AG08396 (cell line): ENCODE measurements at places on chromosomes 3 and 15.
A peak's percentile ranks its signal among the peaks of the same experiment; 100 is the strongest.

- DNase-seq: no peak
Observed at GRCh38 chr15:67652586-67652985, 110.1 kb downstream of the MAP2K5 start.

DNA sequence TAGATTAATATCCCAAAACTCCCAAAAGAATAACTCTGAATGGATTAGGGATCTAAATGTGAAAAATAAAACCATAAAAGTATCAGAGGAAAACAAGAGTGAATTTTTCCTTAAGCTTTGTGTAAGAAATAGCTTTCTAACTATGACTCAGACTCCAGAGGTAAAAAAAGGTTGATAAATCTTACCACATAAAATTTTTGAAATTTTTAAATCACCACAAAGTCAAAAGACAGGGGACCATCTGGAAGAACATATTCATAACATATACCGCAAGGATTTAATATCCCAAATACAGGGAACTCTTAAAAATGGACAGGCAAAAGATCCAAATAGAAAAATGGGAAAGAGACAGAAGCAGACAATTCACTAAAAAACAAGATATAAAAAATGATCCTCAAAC, 145.0 kb downstream of the ARNT2 start:
- peak; percentile 33 for DNase-seq

- DNase-seq: no peak
Observed at GRCh38 chr3:194861375-194861774, 175.7 kb downstream of the FAM43A start.

DNA sequence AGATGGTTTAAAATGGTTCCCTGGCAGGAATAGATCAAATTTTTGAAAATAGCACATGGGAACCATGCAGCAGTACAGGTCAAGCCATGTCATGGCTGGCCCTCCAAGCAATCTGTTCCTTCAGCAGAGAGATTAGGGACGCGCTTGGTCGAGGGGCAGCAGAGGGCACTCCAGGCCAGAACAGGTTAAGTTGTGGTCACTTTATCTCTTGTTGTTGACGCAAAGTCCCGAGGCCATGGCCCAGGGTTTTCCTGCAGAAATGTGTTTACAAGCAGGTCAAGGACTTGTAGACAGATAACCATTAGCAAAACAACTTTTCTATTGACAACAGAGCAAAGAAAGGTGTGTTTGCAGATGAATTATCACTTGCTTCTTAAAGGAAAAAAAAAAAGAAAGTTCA, 570.0 kb upstream of the NR2F2 start:
- DNase-seq: no peak

DNA sequence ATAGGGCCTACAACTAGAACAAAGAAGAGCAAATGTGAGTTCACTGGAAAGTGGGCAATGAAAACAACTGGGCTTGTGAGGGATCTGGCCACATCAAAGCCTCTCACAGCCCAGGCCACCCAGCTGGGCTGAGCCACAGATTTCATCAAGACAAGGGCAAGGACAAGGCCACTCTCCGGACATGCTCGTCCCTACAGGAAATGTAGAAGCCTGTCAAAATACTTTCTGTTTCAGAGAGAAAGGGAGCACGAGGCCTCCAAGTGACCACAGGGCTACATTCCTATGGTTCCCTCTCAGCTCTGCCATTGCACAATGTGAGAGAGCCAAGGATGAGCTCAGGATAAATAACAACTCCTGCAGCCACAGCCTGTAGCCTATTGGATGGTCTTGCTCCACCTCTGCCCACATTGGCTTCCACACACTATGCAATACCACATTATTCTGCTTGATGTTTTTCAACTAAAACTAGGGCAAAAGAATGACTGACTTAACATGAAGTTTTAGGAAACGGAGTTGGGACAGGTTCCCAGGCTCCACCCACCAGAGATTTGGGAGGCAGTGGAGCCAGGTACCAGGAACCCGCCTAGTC, 12.1 kb downstream of the TBC1D2B start:
- DNase-seq: peak; percentile 89

GRCh38 chr3:113231391-113231790, 20.0 kb downstream of the BOC start:
- DNase-seq: no peak

DNA sequence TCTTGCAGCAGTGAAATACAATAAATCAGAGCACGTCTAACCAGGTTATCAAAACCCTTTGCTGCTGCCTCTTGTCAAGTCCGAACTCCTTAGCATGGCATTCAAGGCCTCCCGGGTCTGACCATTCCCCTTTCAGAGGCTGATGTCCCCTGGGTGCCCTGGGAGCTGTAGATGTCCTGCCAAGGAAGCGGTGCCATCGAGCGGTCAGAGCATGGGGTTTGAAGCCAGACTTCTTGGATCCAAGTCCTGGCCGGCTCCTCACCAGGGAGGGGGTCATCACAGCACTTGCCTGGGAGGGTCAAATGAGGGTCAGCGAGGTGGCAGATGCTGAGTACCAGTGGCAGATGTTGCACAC, 496 bp downstream of the TF start:
- no peak for DNase-seq

- DNase-seq: peak; percentile 39
Observed at GRCh38 chr15:64596701-64597476, 136.5 kb downstream of the ZNF609 start.

- DNase-seq: no peak
Observed at GRCh38 chr3:147360646-147361453, 45.5 kb downstream of the ZIC4 start.

DNA sequence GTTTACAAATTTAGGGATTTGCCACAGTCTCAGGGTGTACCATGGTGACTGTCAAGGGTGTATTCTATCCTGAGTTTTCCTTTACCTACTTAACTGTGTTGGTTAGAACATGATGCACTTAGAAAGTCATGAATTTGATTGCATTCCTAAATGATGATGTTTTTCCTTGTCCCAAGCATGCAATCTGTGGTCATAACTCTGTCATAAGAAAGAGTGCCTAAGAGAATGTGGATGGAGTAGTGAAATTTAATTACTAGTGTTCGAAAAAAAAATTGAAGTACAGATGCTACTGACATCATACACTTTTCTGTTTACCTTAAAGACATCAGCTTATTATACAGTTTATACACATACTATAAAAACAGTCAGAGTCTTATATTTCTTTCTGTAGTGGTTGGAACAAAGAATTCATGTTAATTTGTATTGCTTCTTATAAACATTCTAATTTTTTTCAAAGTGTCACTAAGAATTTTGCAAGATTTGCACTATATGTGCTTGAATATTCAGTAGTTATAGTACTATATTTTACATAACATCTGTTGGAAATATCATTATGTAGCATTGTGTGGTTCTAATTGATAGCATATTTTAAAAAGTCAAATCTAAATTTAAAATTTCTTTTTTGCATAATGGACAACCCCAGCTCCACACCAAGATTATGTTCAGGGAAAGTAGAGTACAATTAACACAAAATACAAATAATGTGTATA, 231.3 kb upstream of the KCNMB2 start:
- DNase-seq: peak; percentile 30

DNA sequence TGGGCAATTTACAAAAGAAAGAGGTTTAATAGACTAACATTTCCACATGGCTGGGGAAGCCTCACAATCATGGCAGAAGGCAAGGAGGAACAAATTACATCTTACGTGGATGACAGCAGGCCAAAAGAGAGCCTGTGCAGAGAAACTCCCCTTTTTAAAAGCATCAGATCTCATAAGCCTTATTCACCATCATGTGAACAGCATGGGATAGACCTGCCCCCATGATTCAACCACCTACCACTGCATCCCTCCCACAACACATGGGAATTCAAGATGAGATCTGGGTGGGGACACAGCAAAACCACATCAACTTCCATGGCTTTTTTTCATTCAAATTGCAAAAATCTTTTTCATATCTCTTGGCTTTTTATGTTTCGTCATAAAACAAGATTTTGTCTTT, 67.6 kb upstream of the GADL1 start:
- no peak for DNase-seq

DNA sequence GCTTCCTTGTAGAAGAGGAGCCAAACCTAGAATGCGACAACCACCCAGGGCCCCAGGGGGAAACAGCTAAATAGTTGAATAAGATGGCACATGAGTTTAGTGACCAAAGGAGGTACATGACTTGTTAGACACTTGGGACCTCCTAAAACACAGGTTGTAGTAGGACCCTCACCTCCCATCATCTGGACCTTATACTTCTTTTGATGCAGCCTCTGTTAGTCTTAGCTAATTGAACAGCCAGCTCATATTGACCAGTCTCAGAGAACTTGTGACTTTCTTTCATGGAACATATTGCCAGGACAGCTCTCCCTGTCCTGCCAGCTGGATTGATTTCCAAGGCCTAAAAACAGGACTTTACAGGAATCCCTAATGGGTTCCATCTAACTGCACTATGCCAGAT, 45.0 kb downstream of the SPSB4 start:
- no peak for DNase-seq

DNA sequence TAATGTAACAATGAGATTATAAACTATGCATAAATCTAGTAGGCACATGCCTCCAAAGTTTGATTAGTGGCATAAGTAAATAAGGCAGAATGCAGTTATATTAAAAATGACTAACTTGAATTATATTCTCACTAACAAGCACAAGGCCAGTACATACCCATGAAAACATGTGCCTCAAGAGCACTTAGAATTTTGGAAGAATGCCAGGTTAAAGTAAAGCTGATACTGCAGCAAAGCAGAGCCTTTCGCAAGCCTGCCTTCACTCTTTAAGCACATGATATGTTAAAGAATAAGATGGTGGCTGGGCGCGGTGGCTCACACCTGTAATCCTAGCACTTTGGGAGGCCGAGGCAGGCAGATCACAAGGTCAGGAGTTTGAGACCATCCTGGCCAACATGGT, 49.0 kb downstream of the KBTBD12 start:
- DNase-seq: no peak

DNA sequence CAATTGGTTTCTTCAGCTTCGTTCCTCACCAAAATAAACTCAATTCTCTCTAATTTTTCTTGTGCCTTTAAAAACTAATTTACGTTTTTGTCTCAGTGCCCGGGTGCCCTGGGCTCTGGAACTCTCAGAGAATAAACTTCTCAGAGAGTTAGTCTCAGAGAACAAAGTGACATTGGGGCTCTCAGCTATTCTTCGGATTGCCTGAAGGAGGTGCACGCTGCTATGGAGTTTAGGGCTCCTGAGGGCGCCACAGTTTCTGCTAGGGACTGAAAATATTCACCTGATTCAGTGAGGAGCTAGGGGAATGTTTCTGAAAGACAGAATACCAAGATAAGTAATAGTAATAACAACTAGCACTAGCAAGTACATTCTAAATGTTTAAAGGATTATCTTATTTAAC, 22.7 kb downstream of the ZIC4 start:
- DNase-seq: no peak

- DNase-seq: no peak
Observed at GRCh38 chr15:57306944-57307411, 69.3 kb upstream of the CGNL1 start.

DNA sequence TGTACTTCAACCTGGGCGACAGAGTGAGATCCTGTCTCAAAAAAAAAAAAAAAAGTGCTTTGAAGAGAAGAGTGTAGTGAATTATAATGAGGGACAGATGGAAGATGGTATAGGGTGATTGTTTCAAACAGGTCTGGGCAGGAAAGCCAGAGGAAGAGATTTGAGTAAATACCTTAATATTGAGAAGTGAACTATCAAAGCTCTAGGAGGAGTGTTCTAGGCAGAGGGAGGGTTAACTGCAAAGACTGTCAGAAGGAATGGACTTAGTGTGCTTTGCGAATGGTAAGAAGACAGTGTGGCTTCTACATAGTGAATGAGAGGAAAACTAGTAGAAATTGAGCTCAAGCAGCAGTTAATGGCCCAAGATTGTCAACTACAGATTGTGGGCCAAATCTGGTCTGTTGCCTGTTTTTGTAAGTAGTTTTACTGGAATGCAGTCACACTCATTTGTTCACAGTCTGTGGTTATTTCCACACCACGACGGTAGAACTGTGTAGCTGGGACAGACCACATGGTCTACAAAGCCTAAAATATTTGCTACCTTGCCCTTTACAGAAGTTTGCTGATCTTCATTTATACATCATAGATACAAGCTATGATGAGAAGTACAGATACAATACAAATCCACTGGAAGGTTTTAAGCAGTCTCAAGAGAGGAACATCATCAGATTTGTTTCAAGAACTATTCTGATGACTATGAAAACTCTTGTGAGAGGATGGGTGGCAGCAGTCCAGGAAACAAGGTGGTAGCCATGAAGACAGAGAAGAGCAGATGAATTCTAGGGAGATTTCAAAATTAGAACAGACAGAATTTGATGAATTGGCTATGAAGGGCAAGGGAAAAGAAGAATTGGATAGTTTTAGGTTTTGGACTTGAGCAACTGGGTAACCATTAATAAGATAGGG, 16.5 kb upstream of the USP50 start:
- DNase-seq: no peak

DNA sequence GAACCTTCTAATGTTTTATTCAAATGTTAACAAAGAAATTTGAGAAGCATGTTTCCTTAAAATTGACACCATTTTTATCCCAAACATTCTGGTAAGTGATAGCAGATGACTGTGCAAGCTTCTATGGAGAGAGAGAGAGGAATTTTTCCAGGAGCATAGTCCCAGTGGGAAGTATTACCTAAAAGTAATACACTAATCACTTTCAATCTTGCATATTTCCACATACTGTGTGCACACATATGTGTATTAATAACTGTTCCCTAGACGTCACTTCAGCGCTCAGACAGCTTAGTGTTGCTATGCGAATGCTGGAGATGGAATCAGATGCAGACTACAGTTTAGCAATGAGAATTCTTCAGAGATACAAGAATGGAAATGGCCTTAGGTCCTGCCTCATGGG, 424.3 kb upstream of the TPRG1 start:
- no peak for DNase-seq

- peak; percentile 51 for DNase-seq
Observed at GRCh38 chr15:25508369-25509002, 69.7 kb upstream of the UBE3A start.

- DNase-seq: no peak
Observed at GRCh38 chr15:29883126-29883525, 60.9 kb upstream of the TJP1 start.

GRCh38 chr3:141307351-141308059, 60.8 kb upstream of the ZBTB38 start:
- DNase-seq: no peak

GRCh38 chr3:43413676-43414368, 127.5 kb downstream of the SNRK start:
- no peak for DNase-seq

GRCh38 chr3:149654188-149654601, 3.6 kb downstream of the WWTR1 start:
- peak; percentile 39 for DNase-seq

DNA sequence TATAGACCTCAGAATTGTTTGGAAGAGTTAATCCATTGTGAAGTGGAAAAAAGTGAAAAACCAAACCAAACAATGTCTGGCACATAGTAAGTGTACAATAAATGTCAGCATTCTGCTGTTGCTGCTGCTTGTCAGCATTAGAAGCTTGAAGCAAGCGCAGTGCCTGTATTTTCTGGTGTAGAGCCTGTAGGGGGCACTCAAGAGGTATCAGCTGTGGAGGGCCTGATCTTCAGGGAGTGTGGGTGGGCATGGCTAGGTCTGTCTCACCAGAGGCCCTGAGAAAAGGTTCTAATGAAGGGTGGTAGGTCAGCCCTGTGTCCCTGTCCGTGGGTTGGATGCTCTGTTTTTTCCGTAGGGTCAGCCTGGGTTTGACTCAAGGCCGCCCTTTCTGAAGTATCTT, 3.6 kb downstream of the ADAMTSL3 start:
- no peak for DNase-seq
